ENCODE measurements at places on chromosomes 5 and 9.

DNA sequence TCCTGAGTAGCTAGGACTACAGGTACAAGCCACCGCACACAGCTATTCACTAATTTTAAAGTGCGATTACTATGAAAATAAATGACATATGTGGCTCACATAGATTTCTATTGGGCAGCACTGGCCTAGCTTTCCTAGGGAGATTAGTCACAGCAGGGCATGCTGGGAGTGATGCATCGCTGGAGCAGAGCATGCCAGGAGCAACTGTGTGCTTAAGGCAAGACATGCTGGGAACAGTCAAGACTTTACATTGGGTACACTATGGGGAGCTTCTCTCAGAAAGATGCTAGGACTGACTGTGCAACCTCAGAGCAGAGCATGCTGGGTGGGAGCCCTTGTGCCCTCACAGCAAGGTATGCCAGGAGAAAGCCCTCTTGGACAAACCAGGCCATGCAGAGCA is 9.3 kb downstream of the ST6GALNAC6 start:
- DNase-seq, result no peak

DNA sequence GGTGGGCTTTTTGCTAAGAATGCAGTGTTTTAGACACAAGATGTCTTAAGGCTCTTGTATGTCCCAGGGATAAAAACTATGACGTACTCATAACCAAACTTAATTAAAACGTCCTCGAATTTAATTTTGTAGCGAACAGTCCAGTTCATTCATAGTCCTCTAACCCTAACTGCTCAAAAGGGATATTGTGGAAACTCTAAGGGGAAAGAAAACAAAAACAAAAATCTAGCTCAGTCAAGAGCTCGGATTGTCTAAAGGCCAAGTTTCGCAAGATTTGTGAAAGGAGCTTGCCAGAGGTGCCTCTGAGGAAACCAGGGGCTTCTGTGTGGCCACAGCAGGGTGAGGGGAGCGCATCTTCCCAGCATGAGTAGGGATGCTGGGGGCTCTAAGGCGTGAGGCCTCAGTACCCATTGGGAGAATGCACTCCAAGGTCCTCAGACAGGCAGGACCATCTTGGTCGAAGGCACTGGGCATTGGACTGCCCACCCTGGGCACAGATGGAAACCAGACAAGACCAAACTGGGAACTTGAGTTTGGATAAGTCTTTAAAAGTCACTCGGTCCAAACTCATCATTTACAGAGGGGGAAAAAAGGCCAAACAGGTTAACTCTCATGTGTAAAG is 71.8 kb downstream of the PRRT1B start:
- no peak for DNase-seq

DNA sequence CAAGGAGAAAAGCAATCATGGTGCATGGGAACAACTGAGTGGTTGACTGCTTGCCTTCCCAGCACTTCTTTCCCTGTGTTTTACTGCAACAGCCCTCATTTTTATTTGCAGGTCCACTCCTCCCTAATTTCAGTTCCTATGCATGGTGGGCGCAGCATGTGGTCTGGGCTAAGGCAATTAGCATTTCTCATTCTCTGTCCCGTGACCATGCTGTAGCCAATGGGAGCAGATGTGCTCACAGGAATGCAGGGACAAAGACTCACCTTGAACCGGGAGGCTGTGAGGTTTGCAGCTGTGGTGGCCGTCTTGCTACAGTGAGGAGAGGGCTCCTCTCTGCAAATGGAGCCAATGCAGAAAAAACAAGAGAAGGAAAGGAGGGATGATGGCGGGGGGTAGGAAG is 315.5 kb downstream of the SLIT3 start:
- no peak for DNase-seq

GRCh38 chr5:36928947-36929346 is 52.4 kb downstream of the NIPBL start:
- no peak for DNase-seq

DNA sequence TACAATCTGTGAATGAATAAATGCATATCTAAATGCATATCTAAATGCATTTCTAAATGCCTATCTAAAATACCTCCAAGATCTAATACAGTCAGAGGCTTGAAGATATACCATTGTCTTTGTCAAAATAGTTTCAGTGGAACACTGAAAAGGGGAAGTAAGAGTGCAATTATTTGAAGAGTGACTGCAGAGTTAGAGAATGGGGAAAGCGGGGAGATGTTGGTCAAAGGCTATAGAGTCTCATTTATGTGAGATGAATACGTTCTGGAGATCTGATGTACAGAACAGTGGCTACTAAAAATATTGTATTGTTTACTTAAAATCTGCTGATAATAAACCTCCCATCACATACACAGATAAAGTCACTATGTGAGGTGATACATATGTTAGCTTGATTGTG is 1126.2 kb upstream of the CDH9 start:
- DNase-seq, result no peak

DNA sequence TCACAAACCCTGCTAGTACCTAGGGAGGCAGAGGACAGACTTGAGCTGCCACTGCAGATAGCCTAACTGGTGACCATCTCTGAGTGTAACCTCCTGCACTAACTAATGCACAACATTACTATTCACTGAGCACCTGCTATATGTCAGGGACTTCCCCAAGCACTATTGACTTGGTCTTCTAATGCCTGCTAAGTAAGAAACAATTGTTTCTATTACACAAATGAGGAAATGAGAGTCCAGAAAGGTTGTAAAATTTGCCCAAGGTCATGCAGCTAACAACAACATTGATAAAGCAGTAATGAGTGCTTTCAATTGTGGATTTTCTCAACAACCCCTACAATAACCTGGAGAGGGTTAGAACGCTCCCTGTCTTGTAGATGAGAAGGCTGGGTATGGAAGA is 183.7 kb downstream of the ZNF462 start:
- no peak for DNase-seq

GRCh38 chr5:103010168-103010567 is 109.8 kb downstream of the GIN1 start:
- no peak for DNase-seq

GRCh38 chr9:19998153-19998552 is 209.3 kb upstream of the SLC24A2 start:
- DNase-seq, result no peak

DNA sequence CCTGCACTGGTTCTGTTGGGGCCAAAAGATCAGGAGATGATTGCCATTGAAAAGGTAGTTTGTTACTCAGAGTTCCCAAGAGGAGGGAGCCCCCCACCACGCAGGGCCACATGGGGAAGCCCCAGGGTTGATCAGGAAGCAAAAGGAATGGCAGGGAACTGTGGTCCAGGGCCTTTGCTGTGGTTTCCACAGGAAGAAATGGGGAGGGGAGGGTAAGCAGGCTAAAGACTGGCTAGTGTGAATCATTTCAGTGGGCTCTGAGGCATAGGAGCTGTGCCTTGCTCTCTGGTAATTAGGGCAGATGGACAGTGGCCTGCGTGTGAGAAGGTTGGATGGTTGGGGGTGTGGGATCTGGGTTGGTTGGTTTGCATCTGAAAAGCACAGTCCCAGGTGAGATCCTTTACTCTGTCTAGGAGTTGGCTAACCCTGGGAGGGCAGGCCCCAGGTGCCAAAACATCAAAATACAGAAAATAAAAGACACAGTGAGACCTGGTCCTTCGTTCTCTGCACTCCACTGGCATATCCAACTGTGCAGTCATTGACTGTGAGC is 66.1 kb downstream of the PTPDC1 start:
- no peak for DNase-seq

DNA sequence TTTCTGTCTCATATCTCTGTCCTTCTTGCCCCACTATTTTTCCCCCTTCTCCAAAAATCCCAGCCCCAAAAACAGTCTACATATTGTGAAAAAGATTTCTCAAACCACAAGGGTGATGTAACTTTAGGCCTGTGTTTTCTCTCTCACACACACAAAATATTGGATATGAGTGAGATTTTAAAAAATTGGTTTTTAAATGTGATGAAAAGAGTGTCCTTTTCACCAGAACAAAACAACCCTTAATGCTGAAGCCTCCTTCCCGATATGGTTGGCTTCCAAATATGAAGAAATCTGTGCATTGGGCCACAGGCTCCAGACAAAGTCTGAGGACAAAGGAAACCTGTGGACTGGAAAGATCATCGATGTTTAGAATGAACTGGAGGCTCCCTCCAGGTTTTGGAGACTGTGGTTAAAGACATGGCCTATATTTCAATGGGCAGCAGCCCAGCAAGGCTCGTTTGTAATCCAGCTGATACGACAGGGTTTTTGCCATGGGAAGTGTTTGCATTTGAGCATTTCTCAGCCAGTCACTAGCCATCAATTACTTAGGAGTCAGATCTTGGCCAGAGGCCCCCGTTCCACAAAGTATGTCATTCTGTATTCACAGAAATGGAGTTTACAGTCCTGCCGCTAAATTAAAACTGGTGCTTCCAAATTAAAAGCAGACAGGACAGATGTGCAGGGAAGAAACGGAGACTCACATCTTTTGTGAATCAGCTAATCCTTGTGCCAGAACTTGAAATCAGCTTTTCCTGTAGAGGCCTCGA is 546.3 kb downstream of the EBF1 start:
- DNase-seq, result no peak

- no peak for DNase-seq
These were observed 8.3 kb downstream of the KIF2A start for GRCh38 chr5:62314213-62314830.
